ENCODE measurements at places on chromosomes 11 and 22. TPM values are rescaled to one million over a fixed set of nuclear protein-coding genes. Genes with fewer than 3 reads are reported as not detected.
A peak's percentile ranks its signal among the peaks of the same experiment; 100 is the strongest.

Gene GRAP2
- polyA plus RNA-seq = 0.79 TPM

Gene BAIAP2L2
- 1.5 TPM for polyA plus RNA-seq

Gene SCGB1A1
- polyA plus RNA-seq = not detected

Gene ARL14EP
- polyA plus RNA-seq = 28.1 TPM

Gene OR52D1
- not detected for polyA plus RNA-seq

Gene DGCR6
- 63.4 TPM for polyA plus RNA-seq

Gene SCO2
- 6.1 TPM for polyA plus RNA-seq

Gene C1QTNF4
- polyA plus RNA-seq = 11.6 TPM

Gene RIMBP3C
- polyA plus RNA-seq = 0.41 TPM

Gene NUDT8
- polyA plus RNA-seq = 3.7 TPM

DNA sequence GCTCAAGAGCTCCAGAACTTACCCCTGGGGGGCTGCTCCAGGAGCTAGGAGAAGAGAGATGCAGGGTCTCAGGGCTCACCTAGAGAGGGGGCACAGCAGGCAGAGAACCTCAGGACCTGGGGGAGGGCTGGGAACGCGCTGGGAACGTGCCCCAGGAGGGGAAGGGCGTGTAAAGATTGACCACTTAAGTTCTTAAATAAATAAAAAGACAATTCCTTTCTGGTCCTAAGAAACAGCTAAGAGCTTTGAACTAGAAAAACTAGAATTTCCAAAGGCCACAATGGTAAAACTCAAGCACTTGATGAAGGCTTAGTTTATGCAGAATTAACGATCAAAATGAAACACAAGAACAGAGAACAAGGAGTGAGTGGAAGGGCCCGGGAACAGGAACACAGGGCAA is 89.1 kb downstream of the CELSR1 start:
- DNase-seq = no peak

DNA sequence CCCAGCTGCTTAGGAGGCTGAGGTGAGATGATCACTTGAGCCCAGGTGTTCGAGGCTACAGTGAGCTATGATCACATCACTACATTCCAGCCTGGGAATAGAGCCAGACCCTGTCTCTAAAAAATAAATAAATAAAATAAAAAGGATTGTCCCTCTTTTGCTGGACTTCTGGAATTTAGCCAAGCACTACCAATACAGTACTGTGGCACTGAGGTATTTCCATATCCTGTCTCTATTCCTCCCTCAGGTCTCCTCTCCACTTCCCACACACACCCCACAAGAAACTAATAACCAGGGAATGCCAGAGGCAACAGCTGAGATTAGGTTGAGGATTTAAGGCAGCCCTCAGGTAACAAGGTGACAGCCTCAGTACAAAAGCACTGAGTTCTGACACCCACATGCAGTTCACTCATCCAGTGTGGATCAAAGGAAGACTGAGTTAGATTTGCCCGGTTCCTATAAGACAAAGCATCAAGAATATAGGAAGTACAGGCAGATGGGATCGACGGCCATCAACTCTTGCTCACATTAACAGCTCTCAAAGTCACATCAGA is 4.5 kb upstream of the PPP2R1B start:
- no peak for DNase-seq

GRCh38 chr11:57484141-57484710 is 23.9 kb downstream of the RTN4RL2 start:
- no peak for DNase-seq

DNA sequence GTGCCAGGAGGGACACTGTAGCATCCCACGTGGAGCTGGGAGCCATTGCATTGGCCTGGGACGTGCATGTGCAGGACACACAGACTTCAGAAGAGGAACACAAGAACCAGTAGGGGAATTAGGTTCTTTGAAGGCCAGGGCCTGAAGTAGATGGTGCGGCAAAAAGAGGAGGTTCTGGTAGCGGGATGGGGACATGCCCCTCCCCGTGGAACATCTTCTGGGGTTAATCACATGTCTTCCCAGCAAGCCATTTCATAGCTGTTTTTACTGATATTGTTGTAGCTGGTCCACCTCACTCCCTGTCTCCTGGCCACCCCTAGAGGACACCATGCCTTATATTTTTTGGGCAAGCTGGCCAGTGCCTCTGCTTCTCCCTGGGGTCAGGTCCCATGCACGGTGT is 74.3 kb downstream of the SCN3B start:
- DNase-seq = no peak

DNA sequence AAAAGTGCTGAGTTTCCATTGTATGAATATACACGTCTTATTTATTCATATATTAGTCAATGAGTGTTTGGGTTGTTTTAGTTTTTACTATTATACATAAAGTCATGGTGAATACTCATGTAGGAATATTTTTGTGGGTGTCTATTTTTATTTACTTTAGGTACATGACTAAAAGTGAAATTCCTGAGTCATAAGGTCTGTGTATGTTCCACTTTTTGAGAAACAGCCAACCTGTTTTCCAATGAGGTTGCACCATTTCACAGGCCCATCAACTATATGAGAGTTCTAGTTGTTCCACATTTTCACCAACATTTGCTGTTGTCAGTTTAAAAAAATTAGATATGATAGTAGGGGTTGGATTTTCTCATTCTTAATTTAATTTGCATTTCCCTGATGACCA is 6.6 kb upstream of the OR6X1 start:
- DNase-seq = no peak

DNA sequence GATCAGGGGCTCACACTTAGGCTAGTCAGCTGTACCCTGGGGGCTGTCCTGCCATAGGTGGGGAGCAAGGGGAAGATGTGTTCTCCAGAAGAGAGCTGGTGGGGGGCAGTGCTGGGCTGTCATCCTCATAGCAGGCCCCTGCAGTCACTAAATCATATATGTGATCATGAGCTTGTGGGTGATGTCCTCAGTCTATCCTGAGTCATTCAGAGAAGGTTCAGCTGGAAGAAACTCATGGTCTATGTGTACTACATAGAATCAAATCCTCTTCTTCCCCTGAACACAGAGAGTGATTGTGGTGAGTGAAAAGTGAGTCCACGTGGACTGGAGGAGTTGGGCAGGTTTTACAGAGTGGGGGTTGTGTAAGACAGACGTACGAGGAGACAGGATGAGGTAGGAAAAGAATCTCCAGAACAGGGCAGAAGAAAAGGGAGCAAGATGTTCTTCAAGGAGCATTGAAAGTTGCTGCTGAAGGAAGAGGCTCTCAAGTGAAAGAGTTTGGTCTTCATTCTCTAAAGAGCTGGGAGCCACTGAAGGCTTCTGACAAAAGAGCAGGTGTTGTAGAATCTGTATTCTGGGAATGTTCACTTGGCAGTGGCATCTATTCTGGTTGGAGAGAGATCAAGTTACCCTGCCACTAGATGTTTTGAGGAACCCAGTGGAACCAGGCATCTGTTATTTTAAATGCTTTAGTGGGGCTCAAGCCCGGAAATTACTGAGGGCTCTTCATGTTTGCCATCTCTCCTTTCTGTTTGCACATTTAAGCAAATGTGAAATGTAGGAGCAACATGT is 68.9 kb downstream of the C22orf31 start:
- DNase-seq = no peak

DNA sequence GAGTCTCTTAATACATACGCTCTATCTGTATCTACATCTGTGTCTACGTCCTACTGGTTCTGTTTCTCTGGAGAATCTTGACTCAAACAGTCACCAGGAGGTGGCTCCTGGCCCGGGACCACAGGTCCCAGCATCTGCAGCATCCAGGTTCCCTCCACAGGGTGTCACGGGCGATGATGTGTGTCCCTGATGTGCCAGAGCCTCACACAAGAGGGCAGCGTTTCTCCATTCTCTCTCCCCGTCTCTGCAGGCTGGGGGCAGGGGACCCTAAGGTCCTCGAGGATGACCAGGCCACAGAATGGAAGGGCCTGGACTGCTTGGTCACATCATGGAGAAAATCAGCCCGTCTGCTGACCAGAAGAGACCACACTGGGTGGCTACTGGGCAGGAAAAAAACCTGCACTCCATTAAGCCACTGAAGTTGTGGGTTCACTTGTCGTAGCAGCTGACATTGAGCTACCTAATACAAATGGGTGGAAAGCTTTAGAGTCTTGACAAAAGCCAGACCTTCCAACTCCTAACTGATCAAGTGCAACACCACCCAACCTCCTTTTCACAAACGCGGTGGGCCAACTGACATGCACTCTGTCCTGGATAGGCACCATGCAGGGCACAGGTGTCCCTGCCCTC is 392.5 kb downstream of the CTTN start:
- no peak for DNase-seq

DNA sequence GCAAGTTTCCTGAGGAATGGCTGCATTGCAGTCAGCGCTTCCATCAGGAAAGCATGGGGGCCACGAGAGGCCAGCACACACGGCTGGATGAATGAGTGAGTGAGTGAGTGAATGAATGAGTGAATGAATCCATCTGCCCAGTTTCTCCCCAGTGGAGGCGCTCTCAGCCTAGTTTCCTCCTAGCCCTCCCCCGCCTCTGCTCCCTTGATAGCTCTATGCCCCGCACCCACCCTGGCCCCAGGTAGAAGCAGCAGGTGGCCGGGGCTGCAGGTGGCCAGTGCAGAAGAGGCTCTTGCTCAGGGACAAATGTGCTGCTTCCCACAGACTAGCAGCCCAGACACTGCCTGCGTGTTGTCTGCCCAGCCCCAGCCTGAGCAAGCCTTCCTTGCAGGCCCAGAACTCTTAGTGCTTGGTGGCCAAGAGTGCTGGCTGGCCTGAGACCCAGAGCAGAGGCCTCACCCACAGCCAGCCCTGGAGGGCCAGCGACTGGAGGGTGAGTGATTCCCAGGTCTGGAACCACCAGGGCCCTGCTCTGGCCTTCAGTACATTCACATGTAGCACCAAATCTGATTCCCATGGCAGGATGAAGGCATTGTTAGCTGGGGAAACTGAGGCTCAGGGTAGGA is 31.1 kb upstream of the PDGFB start:
- no peak for DNase-seq

DNA sequence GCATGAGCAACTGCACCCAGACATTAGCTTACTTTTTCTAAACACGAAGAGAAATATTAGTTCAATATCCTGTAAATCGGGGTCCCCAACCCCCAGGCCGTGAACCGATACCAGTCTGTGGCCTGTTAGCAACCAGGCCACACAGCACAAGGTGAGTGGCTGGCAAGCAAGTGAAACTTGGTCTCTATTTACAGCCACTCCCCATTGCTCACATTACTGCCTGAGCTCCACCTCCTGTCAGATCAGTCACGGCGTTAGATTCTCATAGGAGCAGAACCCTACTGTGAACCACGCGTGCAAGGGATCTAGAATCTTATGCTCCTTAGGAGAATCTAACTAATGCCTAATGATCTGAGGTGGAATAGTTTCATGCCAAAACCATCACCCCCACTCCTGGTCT is 27.8 kb upstream of the DEPDC7 start:
- DNase-seq = no peak

DNA sequence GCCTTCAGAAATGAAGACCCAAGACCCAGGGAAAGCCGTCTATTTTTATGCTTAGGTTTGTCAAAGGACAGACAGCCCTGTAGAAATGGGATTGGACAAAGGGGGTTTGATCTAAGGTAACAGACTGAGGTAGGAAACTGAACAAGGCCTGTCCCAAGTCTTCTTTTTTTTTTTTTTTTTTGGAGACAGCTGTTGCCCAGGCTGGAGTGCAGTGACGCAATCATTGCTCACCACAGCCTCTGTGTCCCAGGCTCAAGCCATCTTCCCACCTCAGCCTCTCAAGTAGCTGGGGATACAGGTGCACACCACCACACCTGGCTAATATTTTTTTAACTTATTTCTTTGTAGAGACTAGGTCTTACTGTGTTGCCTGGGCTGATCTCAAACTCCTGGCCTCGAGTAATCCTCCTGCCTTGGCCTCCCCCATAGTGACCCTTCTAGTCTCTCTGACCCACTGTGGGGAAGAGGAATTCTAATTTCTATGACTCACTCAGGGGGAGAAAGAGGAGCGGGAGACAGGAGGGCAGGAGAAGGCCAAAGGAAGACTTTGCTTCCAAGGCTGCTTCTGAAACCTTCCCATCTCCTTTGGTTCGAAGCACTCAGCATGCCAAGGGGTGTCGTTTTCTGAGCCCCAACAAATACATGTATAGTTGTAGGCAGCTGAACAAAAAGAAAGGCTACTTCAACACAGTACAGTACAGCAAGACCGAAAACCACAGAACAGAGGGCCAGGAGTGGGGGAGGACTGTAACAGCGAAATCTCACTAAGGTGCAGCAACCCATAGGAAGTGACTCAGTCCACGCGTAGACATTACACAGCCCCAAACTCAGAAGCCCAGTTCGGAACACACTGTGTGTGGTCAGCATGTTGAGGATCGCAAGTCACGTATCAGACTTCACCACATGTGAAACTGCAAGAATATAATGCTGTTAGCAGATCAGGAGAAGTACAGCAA is 872 bp downstream of the TMA7B start:
- no peak for DNase-seq

DNA sequence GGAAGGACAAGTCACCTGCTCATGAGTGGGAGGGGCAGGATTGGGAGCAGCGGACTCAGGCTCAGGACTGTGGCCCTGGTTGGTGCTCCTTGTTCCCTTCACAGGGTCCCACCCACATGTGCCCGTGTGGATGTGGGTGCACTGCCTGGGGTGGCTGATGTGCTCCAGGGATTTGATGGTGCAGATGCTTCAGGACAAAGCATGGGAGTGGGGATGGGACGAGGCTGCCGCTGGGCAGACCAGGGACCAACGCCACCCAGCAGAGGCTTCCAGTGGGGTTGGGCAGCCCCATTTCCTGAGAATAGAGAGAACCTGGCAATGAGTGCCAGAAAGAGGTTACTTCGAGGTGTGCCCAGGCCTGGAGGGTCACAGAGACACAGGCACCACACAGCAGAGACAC is 65.5 kb upstream of the IGLL5 start:
- DNase-seq = no peak

- DNase-seq = no peak
Measured at GRCh38 chr22:40363059-40363458, 7.3 kb upstream of the SGSM3 start.

DNA sequence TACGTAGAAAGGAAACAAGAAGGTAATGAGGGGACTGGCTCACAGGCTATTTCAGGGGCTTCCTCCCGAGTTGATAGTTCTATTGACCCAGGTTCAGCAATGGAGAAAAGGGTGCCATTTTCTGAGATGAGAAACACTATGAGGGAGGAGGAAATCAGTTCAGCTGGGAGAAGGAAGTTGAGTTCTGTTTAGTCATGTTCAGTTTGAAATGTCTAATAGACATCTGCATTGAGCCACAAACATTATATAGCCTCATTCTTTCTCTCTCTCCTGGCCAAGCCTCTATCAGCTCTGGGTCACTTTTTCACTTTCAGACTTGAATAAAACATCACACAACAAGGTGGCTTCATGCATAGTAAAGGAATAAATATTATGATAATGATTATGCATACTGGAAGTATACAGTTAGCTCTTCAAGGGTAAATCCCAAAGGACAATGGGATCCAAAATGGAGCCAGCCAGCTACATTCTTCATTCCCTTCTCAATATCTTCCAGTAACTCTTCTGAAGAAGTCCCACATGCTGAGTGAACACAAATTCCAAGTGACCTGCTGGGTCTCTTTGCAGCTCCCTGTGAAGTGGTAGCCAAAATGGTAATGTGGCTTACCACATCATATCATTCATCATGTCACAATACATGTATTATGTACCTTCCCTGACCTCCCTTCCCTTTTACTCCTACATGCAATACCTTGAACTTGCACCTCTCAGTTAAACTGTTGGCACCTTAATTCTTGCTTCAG is 80.9 kb upstream of the CD44 start:
- no peak for DNase-seq

- DNase-seq = peak; percentile 87
Measured at GRCh38 chr11:58905721-58906547, 33.4 kb upstream of the GLYATL1 start.

All from hindlimb muscle (tissue), 1 donor.